Esophagus muscularis mucosa (tissue), 4 donors: ENCODE measurements at places on chromosomes 2 and 18. TPM values are rescaled to one million over a fixed set of nuclear protein-coding genes. Genes with fewer than 3 reads are reported as not detected.
A peak's percentile ranks its signal among the peaks of the same experiment; 100 is the strongest.

DNA sequence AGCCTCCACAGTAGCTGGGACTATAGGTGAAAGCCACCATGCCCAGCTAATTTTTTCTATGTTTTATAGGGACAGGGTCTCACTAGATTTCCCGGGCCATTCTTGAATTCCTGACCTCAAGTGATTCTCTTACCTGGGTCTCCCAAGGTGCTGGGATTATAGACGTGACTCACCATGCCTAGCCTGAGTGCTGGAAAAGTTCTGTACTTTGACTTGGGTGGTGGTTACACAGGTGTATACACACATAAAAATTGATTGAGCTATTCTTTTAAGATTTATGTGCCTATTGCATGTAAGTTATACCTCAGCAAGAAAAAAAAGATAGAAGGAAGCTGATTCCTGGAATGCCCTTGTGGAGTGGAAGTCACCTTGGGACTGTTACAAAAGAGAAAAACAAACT is 34.8 kb upstream of the KCNF1 start:
- DNase-seq, result no peak

RNF125 gene
- 5.0 TPM for total RNA-seq

- DNase-seq, result no peak
Measured at GRCh38 chr2:231800493-231801091, 14.3 kb downstream of the COPS7B start.

GRCh38 chr2:17166506-17166905 is 351.7 kb downstream of the RAD51AP2 start:
- no peak for DNase-seq

DNA sequence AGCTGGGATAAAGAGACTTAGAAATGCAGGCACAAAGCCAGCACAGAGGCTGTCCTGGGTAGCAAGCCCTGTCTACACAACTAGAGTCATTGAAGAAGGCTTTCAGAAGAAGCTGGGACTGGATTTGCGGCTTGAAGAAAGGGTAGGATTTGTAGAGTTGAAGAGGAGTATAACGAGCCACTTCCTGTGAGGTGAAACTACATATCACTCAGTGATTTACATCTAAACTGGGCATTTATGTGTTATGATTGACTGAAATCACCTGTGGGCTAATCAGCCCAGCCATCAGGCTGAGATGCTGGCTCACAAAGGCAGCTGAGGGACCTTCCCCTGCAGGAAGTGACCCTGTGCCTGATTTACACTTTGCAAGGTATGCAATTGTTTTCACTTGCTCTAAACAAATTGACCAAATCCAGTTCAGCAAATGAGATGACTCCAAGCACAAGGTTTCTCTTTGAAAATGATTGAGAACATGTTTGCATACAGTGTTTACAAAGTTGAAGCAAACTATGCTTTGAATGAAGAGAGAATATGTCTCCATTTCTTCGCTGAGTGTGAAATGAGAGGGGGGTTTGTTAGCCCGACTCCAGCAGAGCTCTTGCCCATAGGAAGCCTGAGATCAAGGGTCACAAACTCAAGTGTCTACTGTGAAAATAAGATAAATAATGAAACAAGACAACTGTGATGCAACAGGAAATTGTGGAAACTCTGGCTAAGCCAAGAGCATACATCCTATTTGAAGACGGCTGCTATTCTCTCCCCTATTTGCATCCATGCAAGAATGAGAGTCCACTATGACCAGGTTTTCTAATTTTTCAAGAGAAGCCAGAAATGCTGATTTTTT is 69.3 kb upstream of the HK2 start:
- DNase-seq, result no peak

DSC2 gene
- total RNA-seq, result 2.1 TPM

UGT1A7 gene
- total RNA-seq, result not detected

DNA sequence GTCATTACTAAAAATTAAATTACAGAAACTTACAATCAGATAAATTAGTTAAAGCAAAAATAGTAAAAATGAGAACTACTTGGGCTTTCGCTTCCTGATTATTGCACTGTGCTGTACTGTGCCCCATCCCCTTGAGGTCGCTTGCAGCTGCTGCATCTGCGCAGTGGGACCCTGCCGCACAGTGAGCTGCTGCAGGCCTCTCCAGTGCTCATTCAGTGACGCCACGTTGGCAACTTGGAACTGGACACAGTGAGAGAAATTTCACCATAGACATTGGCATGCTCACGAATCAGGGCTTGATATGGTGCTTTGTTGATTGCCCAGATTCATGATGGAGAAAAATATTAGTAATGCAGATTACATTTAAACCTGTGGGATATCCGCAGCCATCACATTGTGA is 290.8 kb upstream of the MYT1L start:
- DNase-seq, result peak; percentile 83

PXDN gene
- 81.6 TPM for total RNA-seq

SPC25 gene
- total RNA-seq, result not detected

COBLL1 gene
- 41.4 TPM for total RNA-seq

RAD51AP2 gene
- total RNA-seq, result not detected

CD8B2 gene
- not detected for total RNA-seq

DNA sequence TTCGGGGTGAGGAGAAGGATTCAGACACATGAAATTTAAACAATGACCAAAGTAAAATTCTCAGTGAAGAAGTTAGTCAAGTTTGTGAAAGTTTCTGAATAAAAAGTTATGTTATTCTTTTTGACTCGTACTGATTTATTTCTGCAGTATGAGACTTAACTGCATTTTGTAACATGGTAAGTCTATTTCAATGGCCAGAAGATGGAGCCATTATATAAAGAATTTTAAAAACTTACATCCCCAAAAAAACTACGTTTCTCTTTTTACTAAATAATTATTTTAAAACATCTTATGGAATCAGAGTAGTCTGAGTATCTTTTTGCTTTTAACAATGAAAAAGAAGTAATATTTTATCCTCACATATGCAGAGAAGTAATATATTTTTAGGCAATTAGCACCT is 51.4 kb upstream of the SCN1A start:
- DNase-seq, result no peak

DNA sequence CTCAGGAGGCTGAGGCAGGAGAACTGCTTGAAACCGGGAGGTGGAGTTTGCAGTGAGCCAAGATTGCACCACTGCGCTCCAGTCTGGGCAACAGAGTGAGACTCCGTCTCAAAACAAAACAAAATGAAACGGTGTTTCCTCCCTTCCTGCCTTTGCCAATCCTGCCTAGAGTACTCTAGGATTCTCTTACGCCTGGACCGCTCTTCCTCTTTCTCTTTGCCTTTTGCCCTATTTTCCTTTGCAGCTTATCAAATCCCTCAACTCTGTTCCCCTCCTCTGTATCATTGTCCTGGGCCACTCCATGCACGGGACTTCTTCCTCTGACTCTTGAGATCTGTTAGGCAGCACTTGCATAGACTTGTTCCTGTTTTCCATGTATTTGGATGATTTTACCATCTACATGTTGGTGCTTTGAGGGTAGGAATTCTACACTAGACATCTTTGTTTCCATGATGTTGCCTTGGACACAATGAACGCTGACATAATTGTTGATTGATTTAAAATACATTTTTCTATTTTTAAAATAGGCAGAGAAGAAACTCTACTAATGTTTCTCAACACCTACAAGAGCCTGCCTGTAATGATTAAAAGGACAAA is 24.8 kb upstream of the ACYP2 start:
- DNase-seq, result no peak

- no peak for DNase-seq
Measured at GRCh38 chr18:67957684-67958083, 441.2 kb upstream of the DSEL start.
